ENCODE measurements at places on chromosomes 12 and 14.

- no peak for DNase-seq
Observed at GRCh38 chr14:100592972-100593371, 5.8 kb upstream of the BEGAIN start.

DNA sequence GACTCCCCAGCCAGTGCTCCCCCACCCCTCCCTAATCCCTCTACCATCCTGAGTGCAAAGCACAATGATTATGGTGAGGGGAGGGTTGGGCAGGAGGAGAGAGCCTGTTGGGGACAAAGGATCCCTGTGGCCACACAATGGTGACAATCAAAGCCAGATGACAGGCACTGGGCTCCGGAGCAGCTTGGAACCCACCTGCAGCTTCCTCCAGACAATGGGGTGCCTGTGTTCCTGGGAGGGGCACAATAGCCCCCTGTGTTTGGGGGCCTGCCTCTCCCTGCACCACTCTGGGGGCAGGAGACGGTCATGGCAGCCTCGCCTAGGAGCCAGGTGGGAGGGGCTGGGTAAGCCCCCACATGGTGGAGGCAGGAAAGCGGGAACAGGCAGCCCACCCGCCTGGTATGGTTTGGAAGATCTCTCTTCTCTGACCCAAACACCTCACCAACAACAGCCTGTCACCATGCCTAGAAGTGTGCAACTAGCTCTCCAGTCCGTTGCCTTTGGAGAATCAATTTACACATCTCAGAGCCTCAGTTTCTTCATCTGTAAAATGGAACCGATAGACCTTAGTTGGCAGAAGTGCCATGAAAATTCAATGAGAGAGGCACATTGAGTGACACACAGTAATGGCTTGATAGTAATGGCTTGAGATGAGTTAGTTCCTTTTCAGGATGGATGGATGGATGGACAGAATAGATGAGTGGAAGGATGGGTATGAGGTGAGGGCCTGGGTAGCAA, 53.0 kb downstream of the MVK start:
- no peak for DNase-seq

GRCh38 chr12:2336409-2336829, 283.6 kb downstream of the CACNA1C start:
- DNase-seq = no peak

DNA sequence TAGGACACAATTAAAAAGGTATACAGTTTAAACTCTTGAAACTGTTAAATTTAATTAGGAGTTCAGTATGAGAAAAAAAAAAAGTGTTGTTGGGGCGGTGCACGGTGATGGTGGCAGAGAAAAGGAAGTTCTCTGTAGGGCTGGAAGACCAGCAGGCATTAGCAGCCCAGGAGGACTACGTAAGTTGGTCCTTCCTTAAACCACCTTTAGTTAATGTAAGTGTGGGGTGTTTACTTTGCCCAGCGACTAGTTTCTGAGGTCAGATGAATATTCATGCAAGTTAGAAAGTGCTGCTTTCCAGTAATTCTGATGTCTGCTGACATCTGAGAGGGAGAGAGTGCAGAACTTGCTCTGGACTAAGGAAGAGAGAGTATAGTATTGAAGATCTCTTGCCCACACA, 54.9 kb downstream of the NKX2-1 start:
- no peak for DNase-seq

GRCh38 chr14:54759982-54760585, 142.5 kb downstream of the GCH1 start:
- DNase-seq = no peak

DNA sequence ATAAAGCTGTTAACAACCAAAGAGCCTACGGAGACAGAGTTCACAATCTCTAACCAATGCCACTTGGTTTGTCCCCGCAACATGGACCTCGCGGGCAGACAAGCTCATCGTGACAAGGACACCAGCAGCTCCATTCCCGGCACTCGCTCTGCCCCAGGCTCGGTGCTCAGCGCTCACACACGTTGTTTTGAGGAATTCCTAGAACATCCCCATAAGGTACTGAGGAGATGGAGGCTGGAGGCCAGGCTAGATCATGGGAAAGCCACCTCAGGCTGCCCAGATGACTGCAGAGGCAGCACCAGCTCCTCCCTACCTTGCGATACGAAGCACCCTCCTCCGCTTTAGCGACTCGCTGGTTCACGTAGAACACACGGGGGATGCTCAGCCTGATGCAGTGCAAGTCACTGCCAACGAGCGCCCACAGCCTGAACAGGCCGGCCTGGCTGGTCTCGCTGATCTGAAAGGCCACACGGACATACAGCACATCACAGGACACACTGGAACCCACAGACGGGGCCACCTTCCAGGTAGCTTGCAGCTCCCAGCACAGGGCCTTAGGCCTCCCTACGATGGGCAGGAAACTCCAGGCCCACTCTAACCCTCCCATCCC, 30.1 kb downstream of the P2RX2 start:
- no peak for DNase-seq

DNA sequence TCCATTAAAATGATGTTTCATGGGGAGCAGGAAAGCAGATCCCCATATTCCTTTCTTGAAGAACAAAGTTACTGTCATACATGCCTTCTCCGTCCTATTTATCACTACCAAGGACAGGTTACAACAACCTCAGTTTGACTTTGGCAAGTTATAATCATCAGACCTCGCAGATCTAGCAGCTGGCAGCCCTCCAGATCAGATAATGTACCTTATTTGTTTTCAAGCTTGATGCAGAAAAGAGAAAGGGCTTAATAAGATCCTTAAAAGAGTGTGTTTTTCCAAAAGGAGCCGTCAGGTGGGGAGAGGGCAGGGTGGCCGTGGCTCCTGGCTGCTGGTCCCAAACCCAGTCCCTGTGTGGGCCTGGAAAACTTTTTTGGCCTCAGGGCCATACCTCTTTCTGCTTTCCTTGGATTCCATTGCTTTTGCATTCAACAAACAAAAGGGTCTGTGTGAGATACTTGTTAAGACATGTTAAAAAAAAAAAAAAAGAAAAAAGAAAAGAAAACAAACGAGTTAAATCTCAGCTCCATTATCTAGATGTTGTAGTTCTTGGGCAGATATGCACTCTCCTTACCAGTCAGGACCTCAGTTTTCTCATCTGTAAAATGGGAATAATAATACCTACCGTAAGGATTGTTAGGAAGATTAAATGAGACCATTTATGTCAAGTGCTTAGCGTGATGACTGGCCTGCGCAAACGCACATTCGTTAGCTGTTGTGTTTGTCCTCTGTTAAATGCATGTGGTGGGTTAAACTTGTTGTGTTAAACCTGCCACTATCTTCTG, 64.6 kb downstream of the B4GALNT3 start:
- DNase-seq = no peak

DNA sequence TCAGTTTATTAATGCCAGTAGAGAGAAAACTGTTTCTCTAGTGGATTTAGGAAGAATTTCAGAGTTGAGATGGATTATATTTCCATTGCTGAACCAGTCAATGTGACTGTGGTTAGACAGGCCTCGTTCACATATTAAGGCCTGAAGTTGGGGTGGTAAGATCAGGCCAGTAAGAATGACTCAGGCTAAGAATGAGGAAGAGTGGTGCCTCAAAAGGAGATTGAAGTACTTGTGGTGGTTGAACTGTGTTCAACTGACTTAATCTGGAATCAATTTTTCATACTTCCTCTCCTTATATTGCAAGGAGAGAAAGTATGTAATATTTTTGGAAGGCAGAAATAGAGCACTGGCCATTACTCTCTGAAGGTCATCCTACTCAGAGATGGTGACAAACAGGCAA, 37.8 kb upstream of the ATF7IP start:
- no peak for DNase-seq

DNA sequence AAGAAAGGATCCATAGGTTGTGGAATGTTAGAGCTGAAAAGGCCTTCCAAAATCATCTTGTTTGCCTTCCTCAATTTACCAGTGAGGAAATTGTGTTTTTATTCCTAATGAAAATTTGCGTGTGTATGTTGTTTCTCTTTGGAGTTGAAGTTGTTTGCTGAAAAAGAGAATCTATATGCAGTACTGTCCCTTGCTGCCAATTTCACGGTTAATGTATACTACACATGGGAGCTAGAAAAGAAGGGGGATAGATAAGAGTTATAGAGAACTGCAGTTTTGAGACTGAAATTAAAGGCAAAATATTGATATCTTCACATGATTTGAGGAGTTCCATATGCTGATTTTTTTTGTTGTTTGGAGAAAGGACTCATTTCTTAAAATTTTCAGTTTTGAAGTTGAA, 62.0 kb upstream of the LRTM2 start:
- no peak for DNase-seq

GRCh38 chr14:90987140-90987539, 73.3 kb downstream of the RPS6KA5 start:
- DNase-seq = no peak

DNA sequence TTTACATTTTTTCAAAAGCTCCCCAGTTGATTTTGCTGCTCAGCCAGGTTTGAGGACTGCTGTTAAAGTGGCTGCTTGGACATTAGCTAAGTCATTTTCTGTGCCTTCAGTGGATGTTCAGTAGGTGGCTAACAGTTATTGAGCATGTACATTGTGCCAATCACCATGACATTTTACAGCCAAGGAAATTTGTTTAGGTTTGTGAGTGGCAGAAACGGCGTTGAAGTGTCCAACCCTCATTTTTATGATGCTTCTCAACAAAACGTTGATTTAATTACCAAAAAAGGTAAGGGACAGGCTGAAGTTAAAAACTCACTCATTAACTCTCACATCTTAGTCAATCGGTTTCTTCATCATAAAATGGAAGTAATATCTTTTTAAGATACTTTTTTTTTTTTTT, 37.0 kb upstream of the LRIG3 start:
- no peak for DNase-seq

DNA sequence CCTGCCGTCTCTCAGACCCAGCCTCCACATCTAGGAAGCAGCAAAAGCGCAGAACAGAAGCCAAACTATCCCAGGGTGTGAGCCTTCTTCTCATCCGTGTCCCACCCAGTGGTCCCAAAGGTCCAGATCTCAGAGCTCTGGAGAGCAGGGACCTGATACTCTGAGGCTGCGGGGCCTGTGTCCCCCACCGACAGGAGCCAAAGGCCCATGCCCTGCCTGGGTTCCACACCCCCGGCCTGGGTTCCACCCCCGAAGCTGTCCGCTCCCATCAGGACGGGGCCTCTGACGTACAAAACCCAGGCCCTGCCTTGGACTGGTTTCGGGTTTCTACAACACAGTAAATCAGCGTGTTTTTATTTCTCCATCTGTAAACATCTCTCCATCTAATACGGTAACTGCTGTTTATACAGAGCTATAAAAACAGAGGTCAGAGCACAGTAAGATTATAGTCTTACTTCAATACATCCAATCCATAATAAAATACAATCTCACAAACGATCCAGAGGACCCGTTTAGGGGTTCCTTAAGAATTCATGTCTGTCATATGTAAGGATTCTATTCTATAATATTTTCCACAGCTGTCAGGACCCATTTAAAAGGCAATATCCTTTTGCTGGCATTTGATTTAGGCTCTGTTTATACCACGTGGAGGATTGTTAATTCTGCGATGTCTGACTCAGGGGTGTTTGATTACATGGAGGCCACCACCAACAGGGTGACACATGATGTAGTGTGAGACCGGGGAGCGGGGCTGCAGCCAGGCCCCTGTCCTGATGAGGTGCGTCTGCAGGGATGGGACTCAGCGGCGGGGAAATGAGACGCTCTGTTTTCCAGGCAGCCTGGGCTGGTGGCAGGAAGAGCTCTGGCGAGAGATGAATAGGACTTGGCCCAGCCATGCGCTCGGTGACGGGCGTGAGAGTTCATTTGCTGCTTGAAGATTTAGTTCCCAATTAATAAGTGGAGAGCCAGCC, 110.3 kb downstream of the DICER1 start:
- DNase-seq = no peak

DNA sequence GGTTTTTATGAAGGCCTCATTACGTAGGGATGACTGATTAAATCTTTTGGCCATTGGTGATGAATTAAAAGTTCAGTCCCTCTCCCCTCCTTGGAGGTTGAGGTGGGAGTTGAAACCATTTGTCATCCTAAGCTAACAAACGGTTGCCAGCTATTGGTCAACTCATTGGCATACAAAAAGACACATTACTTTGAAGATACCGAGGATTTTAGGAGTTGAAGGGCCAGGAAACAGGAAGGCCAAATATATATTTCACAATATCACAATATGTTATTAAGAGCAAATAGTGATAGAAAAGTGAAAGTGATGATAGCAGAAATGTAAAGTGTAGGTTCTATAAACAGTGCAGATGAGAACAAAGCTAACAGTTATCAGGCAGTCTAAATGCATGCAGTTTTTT, 24.4 kb downstream of the RCOR1 start:
- DNase-seq = no peak

GRCh38 chr12:39905152-39905551, 200.7 kb downstream of the SLC2A13 start:
- DNase-seq = no peak

DNA sequence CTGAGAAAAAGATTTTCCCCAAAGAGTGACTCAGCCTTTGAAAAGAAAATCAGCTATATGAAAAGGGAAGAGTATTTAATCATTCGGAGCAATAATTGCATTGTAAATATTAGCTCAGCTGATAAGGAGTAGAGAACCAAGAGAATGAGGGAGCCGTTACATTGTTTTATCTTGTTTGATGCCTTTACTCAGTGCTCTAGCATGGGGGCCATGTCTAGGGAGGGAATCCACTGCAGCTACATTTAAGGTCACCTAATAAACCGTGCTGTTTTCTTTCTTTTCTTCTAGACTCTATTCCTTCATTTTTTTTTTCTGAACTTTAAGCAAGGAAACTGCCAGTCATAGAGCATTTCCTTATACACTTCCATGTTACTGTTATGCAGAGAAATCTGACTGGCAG, 447.0 kb downstream of the DIO2 start:
- DNase-seq = no peak

- DNase-seq = no peak
Observed at GRCh38 chr14:66365388-66365787, 120.8 kb upstream of the CCDC196 start.

DNA sequence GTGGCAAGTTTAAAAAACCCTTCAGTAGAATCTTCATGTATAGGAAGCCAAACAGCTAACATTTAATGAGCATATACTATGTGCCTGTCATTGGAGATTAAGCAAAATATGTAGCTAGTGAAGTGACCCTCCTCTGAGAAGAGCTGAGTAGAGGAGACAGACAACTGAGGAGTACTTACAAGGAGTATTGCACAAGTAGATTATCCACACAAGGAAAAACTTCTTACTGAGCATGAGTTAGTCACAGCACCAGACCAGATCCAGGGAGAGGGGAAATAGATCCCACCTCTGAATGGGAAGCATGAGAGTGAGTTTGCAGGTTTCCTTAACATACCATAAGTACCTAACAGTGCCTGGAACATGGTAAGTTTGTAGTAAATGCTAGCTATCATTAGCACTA, 33.0 kb downstream of the FRMD6 start:
- DNase-seq = no peak

GRCh38 chr14:72715215-72715849, 178.6 kb downstream of the DPF3 start:
- no peak for DNase-seq

DNA sequence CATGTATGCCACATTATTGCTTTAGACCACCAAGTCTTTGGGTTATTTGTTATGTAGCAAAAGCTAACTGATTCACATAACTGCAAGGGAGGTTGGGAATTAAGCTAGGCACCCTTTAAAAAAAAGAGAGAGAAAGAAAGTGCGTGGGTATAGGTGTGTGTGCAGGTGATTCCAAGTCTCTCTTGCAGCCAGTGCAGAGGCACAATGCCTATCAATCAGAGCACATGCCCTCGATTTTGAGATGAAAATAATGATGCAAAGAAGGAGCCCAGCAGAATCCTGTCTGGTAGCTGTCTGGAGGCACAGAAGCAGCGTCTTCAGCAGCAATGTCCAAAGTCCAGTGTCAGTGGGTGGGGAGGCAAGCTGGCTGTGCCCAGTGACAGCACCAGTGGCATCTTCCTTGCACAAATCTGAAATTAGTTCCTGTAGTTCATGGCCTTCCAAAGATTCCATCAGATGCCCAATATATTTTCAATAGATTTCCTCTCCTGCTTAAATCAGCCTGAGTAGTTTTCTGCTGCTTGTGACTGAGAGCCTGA, 62.4 kb upstream of the TBPL2 start:
- no peak for DNase-seq
